ENCODE measurements at places on chromosomes 11 and 22.

DNA sequence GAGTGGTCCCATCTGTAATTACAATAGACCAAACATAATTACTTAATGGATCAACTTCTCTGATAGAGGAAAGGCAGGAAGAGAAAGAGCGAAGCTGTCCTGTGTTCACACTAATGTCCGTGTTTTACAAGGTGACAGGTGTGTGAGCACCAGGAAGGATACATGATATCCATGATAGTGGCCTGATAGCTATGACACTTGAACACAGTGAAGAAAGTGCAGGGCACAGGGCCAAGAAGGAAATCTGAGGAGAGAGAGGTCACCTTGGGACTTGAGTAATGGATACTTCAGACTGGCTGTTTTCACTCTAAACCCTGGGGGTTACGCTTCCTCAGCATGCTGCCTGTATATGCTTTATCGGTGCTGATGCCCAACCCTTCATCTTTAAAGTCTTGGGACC, 29.4 kb downstream of the TUB start:
- no peak for DNase-seq

GRCh38 chr22:45893516-45893915, 83.4 kb downstream of the WNT7B start:
- no peak for DNase-seq

DNA sequence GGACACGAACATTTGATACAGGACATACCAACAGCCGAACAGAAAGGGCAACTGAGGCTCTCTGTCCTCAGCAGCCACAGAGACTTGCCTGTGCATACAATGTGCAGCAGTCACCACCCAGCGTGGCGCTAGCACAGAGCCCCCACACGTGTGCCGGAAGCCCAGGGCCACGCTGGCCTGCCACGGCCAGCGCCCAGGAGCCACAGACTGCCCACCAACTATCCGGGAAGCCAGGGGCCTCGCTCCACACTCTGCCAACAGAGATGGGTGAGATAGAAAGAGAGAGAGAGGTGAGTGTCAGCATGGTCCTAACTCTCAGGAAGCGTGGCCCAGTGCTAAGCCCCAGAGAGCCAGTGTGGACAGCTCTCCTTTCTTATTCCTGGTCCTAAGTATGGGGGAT, 11.7 kb downstream of the TMPRSS5 start:
- DNase-seq: no peak

- no peak for DNase-seq
These were observed 42.6 kb downstream of the DKK3 start for GRCh38 chr11:11965656-11966353.

Measured in HT-29 (cell line).